D721Med (cell line): ENCODE measurements at places on chromosomes 2 and 18.

DNA sequence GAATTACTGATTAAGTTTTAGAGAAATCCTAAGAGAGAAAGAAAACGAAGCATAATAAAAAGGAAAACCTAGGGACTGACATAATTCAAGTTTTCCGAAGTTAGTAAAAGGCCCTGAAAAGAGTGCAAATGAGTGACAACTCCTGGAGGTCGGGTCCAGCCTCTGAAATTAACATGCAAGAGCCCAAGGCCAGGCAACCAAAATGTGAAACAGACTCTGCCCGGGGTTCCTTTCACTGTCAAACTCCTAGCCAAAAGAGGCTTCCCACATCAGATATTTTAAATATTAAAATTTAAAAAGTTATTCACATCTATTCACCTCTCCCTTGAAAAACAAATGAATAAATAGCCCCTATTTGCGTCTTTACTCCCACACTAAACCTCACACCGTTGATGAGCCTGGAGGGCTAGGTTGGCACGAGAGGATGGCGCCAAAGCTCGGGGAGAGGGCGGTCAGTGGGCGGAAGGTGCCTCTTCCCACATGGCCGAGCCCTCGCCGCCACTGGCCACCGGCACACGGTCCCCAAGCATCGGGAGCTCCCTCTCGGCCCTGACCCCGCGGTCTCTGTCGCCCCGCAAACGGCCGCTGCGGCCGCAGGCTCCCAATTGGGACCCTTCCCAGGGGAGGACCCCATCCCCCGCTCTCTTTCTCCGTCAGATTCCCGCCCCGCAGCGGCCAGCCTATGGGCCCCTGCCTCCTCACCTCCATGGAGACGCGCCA is 630 bp downstream of the PPM1G start:
- DNase-seq = no peak

GRCh38 chr18:5196253-5197031 is 615 bp downstream of the AKAIN1 start:
- DNase-seq = no peak

DNA sequence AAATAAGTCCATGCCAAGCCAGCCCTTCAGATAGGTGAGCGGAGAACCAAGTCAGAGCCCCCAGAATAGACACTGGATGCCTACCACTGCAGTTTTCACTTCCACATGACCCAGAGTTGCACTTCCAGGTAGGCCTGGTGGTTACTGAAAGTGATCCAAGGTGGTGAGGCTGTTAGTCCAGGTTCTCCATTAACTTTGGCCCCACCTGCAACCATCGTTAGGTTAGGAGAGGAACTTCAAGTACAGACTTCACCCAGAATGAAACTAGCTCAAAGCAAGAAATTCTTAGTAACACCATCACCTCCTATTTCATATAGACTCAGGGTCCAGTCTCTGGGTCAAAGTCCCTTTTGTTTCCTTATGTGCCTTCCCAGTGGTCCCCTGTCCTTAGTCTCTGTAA is 293.1 kb upstream of the ID2 start:
- DNase-seq = no peak

GRCh38 chr2:132725748-132726147 is 55.7 kb upstream of the LYPD1 start:
- no peak for DNase-seq

GRCh38 chr2:70837980-70838925 is 2.6 kb upstream of the CD207 start:
- DNase-seq = no peak

DNA sequence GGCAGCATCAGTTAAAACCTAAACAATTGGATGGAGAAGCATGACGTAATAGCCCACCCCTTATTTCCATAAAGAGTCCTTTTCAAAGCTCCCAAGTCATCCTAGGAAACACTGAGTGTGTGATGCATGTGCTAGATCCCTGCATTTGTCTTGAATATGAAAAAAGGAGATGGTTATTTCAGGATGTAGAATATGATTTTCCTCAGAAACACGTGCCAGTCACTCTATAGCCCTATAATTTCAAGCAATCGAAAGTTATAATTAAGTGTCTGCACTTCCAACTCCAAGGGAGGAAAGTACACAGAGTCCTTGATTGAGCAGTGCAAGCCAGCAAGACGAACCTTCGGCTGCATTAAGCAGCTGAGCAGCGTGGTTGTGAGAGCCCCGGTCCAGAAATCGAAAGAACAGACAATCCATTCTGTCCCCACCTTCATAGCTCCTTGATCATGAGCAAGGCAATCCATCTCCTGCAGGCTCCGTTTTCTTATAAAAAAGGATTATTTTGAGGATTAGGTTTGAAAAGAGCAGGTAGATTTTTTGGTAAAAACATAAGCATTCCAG is 287.7 kb downstream of the FBXO15 start:
- no peak for DNase-seq

DNA sequence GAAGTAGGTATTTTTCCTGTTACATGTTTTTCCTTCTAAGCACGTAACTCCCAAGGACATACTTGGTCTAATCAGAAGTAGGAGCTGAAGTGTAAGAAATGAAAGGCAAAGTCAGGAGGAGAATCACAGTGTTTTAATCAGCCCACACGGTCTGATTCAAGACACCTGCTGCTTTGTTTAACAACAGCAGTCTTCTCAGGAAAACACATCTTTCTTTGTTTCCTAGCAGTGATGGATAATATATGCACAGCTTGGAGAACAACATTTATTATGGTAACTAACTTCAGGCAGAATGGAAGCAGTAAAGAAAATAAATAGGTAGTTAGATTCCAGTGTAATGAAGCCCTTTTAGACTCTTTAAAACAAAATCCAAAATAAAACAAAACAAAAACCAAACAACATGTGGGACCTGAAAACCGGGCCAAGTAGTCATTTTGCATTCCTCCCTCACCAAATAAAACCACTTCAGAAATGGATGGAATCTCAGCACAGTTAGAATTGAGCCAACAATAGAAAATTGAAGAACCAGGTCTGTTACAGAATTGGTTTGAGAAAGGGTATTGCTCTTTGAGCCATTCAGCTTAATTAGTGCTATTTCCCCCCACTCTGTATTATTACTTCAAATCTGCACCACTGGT is 61.1 kb upstream of the UGP2 start:
- no peak for DNase-seq

GRCh38 chr18:429030-429429 is 71.5 kb downstream of the COLEC12 start:
- DNase-seq = no peak

DNA sequence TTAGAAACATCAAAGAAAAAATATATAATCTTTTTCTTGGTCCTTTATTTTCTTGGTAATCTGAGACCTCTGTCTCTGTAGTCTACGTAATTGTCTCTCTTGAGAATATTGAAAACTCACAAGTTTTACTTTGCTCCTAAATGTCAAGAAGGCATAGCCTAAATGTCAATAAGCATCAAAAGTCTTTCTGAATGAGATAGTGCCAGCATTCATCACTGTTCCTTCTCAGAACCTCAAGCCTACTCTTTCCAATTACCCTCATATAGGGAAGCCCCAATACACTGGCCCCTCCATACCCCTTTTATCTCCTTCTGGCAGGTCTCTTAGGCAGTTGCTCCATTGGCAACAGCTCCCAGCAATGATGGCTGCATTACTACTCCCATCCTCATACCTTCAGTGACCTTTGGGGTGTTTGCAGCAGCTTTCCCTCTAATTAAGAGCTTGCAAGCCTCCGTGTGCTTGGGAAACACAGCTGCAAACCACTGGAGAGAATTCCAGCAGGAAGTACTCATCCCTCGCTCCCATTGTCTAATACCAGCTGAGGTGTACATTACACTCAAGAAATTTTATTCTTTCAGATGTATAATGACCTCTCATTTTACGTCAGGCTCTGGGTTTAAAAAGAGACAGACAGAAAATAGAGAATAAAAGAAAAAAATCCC is 95.8 kb downstream of the KYNU start:
- DNase-seq = no peak

GRCh38 chr2:208031608-208032019 is 6.3 kb upstream of the PLEKHM3 start:
- DNase-seq = no peak

- DNase-seq = no peak
These were observed 126.8 kb upstream of the HS6ST1 start for GRCh38 chr2:128445523-128445900.

GRCh38 chr2:211351987-211352386 is 795.6 kb downstream of the CPS1 start:
- no peak for DNase-seq

DNA sequence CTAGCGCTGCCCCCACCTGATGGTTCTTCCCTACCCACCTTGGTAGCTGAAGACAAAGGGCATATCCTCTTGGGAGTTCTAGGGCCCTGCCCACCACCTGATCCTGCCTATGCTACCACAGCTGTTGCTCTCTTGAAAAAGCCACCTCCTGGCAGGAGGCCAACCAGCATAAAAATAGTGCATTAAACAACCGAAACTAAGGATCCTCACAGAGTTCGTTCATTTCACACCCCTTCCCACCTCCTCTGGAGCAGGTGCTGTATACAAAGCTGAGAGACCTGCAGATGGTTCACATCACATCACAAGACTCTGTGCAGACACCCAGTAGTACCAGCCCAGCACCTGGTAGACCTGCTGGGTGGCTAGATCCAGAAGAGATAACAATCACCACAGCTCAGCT is 1348.0 kb upstream of the TMEFF2 start:
- DNase-seq = no peak

- no peak for DNase-seq
These were observed 301.4 kb upstream of the SYT4 start for GRCh38 chr18:43578706-43579105.

DNA sequence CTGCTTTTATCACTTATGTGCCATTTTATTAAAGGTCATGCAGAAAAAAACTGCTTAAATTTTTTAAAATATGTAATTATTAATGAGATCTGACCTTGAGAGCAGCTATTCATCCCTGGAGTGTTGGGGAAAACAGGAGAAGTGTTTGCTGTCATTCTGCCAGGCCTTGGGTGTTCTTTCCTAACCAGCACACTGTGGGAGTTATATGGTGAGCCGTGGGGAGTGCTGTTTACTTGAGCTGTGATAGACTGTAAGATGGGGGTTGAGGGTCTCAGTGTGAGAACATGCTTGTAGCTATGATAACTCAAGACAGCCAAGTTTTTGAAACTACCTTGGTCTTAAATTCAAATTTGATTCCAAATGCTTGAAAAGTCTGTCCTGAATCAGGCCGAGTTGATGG is 101.3 kb upstream of the ARHGAP28 start:
- DNase-seq = no peak

GRCh38 chr2:176002688-176003210 is 682 bp upstream of the LNPK start:
- no peak for DNase-seq

DNA sequence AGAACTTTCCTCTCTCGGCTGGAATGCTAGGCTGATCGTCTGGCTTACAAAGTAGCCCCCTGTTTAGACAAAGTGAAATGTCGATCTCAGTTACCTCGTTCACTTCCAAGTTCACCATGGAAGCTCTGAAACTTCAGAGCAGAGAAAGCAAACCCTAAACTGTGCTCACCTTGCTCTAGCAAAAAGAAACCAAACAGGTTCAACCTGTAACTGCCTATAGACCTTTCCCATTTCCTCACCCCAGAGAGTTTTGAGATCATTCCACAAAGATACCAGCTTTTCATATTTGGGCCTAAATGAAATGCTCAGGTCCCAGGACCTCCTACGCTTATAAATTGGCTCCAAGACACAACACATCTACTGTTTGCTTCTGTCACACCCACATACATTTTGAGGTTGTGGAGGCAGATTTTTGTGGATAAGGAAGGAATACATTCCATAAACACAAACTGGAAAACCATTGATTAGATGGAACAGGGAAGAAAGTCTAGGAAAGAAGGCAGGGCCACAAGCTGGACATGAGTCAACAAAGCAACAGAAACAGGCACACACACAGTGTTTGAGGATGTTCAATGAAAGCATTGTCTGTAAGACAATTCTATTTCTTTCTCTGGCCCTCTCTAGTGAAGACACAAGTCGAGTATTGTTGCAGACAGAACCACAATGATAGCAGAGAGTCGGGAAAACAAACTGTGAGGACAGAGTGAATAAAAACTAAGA is 52.8 kb upstream of the TGIF1 start:
- DNase-seq = no peak

- no peak for DNase-seq
These were observed 31.5 kb downstream of the USP34 start for GRCh38 chr2:61439241-61440002.

- no peak for DNase-seq
These were observed 27.1 kb downstream of the HS1BP3 start for GRCh38 chr2:20623741-20624155.

GRCh38 chr18:79934311-79935097 is 16.9 kb downstream of the SLC66A2 start:
- DNase-seq = no peak

GRCh38 chr2:230602562-230603230 is 109.9 kb upstream of the CAB39 start:
- DNase-seq = no peak

- no peak for DNase-seq
These were observed 57.7 kb upstream of the PXDN start for GRCh38 chr2:1802046-1802445.

DNA sequence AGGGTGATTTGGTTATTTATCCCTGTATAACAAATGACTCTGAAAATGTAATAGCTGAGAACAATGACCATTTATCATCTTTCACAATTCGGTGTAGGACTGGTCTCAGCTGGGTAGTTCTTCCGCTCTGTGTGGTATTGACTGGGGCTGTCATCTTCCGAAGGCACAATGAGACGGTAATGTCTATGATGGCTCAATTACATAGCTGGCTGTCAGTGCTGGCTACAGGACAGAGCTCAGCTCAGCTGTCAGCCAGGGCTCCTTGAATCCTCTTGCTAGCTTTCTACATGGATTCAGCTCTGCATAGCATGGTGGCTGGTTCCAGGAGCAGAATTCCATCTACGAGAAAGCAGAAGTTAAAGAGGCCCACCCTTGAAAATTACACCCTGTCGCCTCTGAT is 483.8 kb downstream of the TDRD15 start:
- DNase-seq = no peak
